CD4-positive, alpha-beta T cell treated with Interleukin-17A for 4 hours (primary cell): ENCODE measurements at places on chromosomes 16 and 17.

- DNase-seq: peak; percentile 76
Measured at GRCh38 chr17:27654654-27655524, 23.9 kb downstream of the LGALS9 start.

GRCh38 chr17:12736526-12736925, 52.8 kb upstream of the ARHGAP44 start:
- DNase-seq: no peak

DNA sequence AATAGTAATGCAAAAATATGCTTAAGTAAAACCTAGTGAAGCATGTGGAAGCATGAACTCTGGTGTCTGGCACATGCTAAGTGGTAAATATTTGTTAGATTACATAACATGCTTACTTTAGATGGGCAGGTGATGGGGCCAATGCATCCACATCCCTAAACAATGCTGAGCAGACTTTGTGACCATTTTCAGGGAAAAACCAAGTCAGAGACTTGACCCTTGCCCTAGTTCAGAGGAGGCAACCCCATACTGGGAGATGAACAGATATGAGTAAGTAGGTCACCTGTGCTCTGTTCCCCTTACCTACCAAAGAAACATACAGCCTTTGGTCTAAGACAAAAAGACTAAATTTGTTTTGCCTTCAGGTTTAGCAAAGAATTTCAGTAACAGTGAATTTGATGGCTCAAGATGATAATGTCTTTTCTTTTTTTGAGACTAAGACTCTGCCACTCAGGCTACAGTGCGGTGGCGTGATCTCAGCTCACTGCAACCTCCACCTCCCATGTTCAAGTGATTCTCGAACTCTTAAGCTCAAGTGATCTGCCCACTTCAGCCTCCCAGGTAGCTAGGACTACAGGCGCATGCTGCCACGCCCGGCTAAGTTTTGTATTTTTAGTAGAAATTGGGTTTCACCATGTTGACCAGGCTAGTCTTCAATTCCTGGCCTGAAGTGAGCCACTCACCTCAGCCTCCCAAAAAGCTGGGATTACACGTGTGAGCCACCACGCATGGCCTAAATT, 91.4 kb downstream of the HIC1 start:
- no peak for DNase-seq

GRCh38 chr17:6536566-6537065, 19.7 kb downstream of the PITPNM3 start:
- no peak for DNase-seq

DNA sequence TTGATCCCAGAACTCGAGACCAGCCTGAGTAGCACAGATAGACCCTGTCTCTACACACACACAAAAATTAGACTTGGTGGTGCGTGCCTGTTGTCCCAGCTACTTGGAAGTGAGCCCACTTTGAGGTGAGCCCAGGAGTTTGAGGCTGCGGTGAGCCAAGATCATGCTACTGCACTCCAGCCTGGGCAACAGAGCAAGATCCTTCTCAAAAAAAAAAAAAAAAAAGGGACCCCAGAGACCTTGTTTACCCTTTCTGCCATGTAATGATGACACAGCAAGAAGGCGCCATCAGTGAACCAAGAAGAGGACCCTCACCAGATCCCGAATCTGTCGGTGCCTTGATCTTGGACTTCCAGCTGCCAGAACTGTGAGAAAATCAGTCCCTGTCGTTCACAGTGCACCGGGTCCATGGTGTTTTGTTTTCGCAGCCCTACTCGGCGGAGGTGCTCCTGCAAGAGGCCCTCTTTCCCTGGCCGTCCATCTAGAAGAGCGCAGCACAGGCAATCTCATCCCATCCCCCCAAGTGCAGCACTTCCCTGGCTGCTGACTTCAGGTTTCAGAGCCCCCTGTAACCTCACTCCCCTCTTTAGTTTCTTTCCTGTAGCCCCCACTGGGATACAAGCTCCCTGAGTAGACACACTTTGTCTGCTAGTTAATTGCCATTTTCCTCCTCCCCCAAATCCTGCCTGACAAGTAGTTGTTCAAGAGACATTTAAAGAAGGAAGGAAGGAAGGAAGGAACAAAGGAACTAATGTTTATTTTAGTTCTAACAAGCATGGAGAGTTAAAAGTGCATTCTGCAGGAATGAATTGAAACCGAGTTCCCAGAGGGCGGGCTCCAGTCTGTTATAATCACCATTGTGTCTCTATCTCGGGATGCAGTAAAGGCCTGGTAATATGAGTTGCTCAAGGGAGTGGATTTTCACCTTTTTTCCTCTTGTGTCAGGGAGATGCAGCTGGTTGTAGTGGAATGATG, 115.3 kb downstream of the SNX29 start:
- no peak for DNase-seq

GRCh38 chr17:2068519-2069051, 13.7 kb downstream of the HIC1 start:
- DNase-seq: no peak

DNA sequence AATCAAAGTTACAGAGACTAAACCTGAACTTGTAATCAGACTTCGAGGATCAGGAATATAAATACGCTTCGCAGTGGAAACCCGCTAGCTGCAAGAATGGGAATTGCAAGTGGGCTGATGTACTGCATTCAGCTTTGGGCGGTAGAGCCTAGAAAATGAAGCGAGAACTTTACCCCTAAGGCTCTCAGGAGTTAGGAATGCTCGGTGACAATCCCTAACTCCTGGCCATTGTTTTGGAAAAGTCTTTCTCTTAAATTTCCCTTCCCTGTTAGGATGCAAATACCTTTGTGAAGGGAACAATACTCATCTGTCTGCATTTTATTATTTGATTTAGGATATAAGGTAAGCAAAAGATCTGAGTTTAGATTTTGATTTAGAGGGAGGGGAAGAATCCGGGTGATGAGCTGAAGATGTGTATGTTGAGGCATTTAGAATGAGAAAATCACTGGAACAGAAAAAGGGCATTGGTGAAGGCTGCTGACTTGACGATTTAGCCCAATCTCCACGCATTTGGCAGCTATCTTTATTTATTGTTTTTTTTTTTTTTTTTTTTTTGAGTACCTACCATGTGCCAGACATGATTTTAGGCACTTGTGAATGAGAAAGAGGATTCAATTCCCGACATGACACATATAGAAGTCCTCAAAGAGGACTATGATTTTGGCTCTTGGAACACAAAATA, 2.2 kb upstream of the TOX3 start:
- DNase-seq: no peak

DNA sequence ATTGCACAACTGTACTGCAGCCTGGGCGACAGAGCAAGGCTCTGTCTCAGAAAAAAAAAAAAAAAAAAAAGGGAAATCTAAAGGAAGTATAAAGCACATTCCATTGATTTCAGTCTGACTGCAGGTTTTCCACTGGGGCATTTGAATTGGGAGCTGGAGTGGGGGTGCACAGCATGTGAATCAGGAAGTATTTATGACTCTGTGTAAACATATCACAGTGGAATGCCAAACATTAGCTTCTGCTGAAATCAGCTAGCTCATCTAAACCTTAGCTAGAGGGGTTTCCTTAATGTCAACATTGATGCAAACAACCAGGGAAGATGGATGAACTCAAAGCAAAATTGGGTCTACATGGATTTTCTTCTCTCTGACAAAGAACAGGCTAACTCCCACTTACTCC, 641.0 kb upstream of the EEF2KMT start:
- DNase-seq: no peak

- DNase-seq: no peak
Measured at GRCh38 chr16:21100447-21100846, 50.2 kb downstream of the DNAH3 start.

GRCh38 chr16:11273721-11274324, 394 bp upstream of the PRM3 start:
- DNase-seq: no peak

DNA sequence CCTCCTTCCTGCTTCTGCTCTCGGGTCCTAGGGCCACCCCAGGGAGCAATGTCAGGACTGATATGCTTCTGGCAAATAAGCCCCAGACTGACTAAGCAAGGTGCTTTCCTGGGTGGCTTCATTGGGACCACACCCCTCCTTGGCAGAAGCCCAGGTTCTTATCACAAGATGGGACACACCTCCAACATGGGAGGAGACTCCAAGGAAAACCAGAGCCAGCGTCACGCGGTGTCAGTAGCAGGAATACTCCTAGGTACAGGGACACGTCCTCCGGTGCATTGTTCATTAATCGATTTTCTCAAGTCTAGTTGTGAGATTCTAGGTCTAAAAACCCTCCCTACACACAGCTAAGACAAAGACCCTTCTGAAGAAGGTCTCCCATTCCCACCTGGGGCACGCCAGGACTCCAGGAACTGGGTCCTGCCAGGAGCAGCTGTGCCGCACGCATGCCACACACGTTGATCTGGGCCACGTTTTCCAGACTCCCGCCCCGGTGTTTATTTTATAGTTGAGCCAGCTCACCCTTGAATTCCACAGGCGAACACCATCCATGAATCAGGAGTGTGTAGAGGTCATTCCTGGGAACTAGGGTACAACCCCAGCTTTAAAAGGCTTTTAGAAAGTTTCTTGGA, 30.8 kb downstream of the FA2H start:
- DNase-seq: no peak

DNA sequence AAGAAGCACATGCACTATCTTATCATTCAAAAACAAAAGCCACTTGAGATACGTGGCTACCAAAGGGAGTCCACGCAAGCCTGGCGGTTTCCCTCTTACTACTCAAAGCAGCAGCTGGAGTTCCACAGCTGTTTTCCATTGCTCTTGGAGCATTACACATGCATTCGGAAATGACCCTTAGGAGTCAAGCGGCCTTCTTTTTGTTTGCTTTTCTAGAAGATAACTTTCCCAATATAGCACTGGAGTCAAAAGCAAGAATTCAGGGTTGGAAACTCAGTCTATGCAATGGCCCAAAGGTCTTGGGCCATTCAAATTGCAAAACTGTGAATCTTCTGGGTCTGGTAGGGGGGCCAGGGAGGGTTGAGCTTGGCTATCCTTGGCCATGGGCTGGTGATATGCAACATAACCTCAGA, 97.8 kb upstream of the MAF start:
- DNase-seq: no peak

- DNase-seq: no peak
Measured at GRCh38 chr16:15605839-15606517, 37.0 kb downstream of the MARF1 start.

GRCh38 chr17:67283731-67284516, 38.9 kb upstream of the HELZ start:
- DNase-seq: no peak

DNA sequence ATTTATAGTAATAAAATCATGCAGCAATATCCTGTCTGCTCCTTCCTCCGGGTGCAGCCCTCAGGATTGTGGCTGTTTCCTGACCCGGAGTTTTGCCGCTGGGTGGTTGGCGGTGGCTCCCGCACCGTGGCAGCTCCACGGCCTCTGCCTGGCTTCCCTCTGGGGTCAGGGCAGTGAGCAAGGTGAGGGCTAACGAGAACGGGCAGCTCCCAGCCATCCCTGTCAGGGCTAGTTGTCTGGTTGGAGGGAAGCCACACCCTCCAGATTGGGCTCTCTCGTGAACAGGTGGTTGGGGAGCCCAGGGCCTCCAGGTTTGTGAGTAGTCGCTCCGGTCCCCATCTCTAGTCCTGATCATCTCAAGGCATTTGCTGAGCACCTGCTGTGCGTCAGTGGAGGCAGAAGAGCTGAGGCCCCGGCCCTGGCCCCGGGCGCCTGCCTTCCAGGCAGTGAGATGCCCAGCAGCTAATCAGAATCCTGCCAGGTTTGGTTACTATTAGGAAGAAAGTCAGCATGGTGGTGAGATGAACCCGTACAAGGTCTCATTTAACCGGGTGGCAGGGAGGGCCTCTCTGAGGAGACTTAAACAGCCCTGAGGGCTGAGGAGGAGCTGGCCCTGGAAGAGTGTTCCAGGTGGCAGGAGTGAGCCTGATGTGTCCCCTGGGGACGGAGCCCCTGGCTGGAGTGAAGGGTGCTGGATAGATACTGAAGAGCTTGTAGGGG, 2.3 kb upstream of the NUDT16L1 start:
- DNase-seq: no peak
